Femur (tissue), 1 donor: ENCODE measurements at places on chromosomes 4 and X.
A peak's percentile ranks its signal among the peaks of the same experiment; 100 is the strongest.

- no peak for DNase-seq
Measured at GRCh38 chr4:143653031-143653430, 47.4 kb downstream of the FREM3 start.

GRCh38 chr4:107578321-107578720 lies 141.7 kb downstream of the PAPSS1 start:
- DNase-seq, result no peak

DNA sequence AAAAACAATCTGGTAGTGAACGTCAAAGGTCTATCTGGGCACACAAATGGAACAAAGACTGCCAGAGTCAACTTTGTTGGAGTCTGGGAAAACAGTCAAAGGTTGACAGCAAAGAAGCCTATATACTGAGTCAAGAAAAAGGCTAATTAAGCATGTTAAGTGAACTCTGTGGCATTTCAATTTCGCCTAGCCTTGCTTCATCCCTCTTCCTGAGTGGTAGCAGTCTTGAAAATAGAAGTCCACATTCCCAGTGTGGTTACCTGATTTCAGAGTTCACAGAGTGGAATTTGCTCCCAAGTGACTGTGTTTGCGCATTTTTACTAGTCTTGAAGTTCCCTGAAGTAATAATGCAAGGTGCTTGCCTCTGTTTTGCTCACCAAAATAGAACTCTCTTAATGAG lies 760.0 kb downstream of the FSTL5 start:
- no peak for DNase-seq

- peak; percentile 39 for DNase-seq
Measured at GRCh38 chr4:151675411-151675971, 85.3 kb downstream of the GATB start.

- no peak for DNase-seq
Measured at GRCh38 chrX:155022585-155022984, at the start of gene F8. Gene F8, minus strand, starts transcription at chrX:155022723. Its CDS starts 171 bp downstream, at chrX:155022552.

DNA sequence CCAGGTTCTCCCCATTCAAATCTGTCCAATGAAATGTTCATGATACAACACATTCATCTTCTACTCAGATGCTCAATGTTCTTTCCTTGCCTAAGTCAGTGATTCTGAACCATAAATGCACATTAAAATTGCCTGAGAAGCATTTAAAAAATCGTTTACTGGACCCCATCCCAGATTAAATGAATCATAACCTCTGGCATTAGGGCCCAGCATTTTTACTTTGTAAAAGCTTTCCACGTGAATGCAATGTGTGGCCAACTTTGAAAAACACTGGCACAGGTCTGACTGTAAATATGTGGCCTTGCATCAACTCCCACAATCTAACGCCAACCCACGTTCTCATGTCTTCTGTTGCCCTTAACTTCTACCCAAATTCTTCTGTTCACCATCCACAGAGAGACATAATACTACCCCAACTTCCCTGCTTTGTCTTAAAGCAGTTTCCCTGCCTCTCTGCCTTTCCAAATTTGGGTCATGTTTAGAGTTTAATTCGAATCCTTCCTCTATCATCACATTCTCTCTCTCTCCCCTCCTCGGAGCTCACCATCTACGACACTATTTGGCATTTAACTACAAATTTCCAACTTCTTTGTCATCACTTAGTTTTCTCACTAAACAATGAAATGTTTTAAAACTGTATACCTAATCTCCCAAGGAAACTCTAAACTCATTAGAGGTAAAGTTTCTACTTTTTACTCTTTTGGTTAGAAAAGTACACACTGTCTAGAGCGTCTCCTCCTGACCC lies 78.7 kb downstream of the PRKG2 start:
- DNase-seq, result peak; percentile 67

GRCh38 chr4:172899861-172900260 lies 268.8 kb upstream of the GALNT7 start:
- DNase-seq, result no peak

DNA sequence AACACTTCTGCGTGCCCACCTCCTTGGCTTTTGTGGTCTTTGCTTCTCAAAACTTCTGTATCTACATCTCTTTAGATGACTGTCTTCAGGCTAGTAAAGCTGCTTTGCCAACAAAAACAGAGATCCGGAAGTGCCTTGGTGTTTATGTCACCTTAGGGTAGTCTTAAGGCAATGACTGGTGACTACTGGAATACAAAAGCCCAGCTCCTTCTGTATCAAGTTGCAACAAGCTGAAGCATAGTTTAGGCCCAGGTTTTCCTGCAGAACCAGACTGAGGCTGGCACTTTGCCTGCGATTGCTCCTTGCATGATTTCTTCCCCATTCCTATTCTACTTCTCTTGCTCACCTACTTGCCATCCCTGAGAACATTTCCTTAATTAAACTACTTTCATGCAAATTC lies 333.8 kb downstream of the DMD start:
- DNase-seq, result no peak

DNA sequence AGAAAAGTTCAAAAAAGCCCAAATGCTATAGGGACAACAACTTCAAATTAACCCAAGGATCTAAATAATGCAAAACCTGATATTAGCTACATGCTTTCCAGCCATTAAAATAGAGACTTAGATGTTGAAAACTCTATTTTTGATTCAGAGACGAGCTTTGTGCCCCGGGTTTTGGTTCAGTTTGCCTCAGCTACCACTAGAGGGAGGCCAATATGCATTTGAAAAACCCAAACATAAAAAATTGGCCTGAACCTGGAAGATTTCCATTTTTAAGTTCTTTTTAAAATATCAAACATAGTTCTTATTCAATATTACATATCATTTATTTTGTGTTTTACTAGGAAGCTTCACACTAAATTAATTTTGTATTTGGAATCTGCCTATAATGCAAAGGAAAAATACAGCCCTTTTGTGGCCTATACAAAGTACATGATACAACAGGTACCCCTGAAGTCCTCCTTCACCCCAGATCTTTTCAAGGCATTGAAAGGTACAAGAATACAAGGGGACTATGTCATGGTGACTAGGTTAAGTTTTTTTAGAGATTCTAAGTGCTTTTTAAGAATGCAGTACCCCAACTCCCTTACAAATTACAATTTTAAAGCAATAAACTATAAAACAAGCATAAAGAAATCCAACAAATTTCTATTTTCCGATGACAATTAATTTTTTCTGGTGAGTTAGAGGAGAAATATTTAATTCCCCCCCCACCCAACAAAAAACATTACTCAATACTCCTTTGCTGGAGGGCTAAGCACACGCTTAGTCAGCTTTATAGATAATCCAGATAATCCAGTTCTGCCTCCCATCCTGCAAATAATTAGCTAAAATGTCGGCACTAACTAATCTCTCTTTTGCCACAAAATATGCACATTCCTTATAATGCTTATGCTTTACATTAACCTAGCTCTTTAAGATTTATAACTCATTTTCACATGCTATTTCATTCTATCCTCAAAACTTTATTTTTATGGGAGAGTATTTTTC lies 97.7 kb upstream of the PTPN13 start:
- DNase-seq, result peak; percentile 31

GRCh38 chr4:89563431-89563830 lies 255.8 kb upstream of the GPRIN3 start:
- no peak for DNase-seq

DNA sequence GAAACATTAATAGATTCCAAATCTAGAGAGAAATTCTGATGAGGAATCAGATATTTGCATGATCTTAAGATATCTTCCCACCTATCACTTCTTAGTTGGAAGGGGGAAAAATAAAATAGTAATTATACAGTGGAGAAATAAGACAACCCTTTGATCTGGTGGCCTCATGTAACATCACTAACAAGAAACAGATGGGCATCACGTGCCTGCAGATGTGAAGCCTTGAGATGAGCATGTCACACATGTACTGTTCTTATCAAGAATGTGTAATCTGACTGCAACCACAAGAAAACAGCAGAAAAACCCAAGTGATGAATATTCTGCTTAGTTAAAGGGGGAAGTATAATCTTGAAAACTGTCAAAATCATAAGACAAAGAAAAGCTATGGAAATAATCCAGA lies 31.4 kb upstream of the NKX6-1 start:
- no peak for DNase-seq

- DNase-seq, result no peak
Measured at GRCh38 chr4:152719801-152720556, 40.2 kb upstream of the TMEM154 start.

GRCh38 chr4:119237642-119238041 lies 25.1 kb downstream of the USP53 start:
- no peak for DNase-seq

- no peak for DNase-seq
Measured at GRCh38 chr4:12414181-12414812, 985.6 kb upstream of the HS3ST1 start.

DNA sequence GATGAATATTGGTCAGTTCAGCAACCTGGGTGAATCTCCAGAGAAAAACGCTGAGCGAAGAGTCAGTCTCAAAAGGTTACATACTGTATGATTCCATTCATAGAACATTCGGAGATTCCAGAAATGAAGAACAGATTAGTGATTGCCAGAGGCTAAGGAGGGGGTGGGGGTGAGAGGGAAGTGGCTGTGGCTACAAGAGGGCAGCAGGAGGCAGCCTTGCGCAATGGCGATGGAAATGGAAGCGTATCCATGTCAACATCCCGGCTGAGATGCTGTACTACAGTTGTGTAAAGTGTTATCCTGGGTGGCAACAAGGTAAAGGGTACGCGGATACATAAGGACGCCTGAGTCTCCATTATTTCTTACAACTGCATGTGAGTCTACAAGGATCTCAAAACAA lies 18.0 kb downstream of the LYAR start:
- no peak for DNase-seq

DNA sequence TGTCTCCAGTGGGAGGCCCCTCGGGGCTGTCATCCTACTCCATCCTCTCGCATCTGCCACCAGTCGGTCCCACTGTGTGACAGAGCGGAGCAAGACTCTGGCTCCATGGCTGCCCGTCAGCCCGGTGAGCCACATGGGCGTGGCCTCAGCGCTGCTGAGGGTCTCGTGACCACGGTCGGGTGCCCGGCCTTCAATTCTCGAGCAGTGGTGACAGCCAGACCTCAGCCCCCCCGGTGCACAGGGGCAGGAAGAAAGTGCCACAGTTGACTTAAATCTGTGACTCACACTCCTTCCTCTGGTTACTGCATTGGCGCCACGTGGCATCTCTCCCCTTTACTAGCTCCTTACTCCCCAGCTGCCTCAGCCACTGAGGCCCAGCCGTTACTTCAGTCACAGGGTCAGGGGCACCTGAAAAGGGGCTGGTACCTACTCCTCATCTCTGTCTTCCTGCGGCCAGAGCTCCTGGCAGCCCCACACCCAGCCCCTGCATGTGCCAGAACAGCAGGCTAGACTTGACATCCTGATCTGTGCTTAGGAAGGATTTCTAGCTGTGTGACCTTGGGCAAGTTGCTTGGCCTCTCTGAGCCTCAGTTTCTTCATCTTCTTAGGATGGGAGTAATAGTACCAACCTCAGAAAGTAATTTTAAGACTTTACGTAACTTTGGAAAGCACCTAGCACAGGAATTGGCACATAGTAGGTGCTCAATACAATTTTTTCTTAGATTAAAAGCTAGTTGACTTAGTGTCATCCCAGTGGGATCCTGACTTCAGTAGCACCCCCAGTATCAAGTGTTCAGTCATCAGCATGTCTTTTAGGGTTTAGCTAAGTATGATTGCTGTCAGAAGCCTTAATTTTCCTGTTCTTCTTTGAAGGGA lies 66.1 kb downstream of the TNIP2 start:
- no peak for DNase-seq

GRCh38 chr4:67593741-67594175 lies 35.2 kb downstream of the STAP1 start:
- no peak for DNase-seq

GRCh38 chrX:45710081-45710801 lies 509.6 kb upstream of the DIPK2B start:
- DNase-seq, result no peak

DNA sequence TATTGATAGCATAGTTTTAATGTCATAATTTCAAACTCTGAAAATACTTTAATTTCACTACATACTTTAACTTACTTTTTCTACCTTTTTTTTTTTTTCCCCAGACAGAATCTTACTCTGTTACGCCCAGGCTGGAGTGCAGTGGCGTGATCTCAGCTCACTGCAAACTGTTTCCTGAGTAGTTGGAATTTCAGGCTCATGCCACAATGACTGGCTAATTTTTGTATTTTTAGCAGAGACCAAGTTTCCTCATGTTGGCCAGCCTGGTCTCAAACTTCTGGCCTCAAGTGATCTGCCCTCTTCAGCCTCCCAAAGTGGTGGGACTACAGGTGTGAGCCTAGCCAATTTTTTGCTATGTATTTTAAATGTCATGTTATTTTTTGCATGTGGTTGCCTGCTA lies 741.6 kb downstream of the TRAM1L1 start:
- DNase-seq, result no peak

DNA sequence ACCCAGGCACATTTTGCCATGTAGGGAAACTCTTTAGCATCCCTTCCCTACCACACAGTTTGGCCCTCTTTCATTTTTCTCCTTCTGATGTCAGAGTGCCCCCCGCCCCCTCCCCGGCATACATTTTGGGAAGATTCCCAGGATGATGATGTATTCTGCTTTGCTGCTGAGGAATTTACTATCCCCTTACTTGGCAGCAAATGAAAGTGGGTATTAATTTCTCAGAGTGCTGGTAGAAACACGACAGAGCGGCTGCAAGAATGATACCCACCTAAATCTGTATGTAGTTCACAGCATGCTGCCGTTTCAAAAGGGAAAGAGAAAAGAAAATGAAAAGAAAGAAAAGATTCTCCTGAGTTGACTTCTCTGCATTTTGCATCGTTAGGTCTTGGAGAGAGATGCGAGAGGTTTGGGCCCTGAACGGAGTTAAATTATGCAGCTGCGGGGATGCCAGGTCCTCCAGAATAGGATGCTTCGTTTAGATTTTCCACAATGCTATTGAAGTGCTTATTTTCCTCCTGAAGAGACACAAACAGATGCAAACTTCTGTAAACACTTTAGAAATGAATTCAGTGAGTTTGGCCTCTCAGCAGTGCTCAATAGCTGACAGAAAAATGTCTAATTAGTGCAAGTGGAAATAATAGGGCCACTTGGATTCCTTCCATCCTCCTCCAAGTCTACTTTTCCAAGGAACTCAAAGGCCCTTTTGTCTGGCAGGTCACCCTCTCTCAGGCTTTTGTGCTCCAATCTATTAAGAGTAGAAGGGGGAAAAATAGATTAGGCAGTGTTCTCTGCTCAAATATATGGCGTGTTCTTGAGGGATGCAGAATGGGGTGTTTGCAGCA lies 106.2 kb downstream of the ALPK1 start:
- DNase-seq, result peak; percentile 22

DNA sequence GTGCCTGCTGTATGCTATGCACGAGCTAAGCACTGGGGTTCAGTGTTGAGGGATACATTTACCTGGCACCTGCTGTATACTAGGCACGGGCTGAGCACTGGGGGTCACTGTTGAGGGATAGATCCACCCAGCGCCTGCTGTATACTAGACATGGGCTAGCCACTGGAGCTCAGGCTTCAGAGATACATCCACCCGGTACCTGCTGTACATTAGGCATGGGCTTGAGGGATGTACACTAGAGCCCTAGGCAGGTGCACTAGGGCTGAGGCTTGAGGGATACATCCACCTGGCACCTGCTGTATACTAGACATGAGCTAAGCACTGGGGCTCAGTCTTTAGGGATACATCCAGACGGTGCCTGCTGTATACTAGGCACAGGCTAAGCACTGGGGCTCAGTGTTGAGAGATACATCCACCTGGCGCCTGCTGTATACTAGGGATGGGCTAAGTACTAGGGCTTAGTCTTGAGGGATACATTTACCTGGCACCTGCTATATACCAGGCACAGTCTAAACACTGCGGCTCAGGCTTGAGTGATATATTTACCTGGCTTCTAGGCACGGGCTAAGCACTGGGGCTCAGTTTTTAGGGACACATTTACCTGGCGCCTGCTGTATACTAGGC lies 92.7 kb downstream of the ADRA2C start:
- DNase-seq, result no peak

GRCh38 chrX:68363984-68364383 lies 69.3 kb downstream of the OPHN1 start:
- no peak for DNase-seq

- DNase-seq, result no peak
Measured at GRCh38 chr4:92629302-92629701, 325.5 kb downstream of the GRID2 start.
